Epithelial cell of umbilical artery (primary cell): ENCODE measurements at places on chromosomes 12 and 14. TPM values are rescaled to one million over a fixed set of nuclear protein-coding genes. Genes with fewer than 3 reads are reported as not detected.

Gene RPS6KA5
- 3.6 and 10.6 TPM in 2 replicates for total RNA-seq

Gene ARG2
- 33.0 and 61.1 TPM in 2 replicates for total RNA-seq

Gene ACADS
- total RNA-seq: 13.6 and 15.2 TPM in 2 replicates

Gene KLRC4
- not detected in 2 replicates for total RNA-seq

Gene LBHD2
- not detected in 2 replicates for total RNA-seq

Gene CMA1
- not detected in 2 replicates for total RNA-seq

Gene CLEC4E
- not detected in 2 replicates for total RNA-seq

Gene LGMN
- 71.4 and 95.2 TPM in 2 replicates for total RNA-seq

Gene APOLD1
- total RNA-seq: 3.2 and 5.0 TPM in 2 replicates

Gene DLGAP5
- 63.7 and 74.5 TPM in 2 replicates for total RNA-seq

Gene RNU7-1
- total RNA-seq: not detected in 2 replicates

Gene TTC5
- 26.0 and 79.2 TPM in 2 replicates for total RNA-seq

Gene KRT82
- not detected in 2 replicates for total RNA-seq

Gene NFATC4
- total RNA-seq: 21.8 and 25.1 TPM in 2 replicates

Gene JAG2
- 23.9 and 41.9 TPM in 2 replicates for total RNA-seq
